ENCODE measurements at places on chromosomes 16 and 17.

- no peak for DNase-seq
Observed at GRCh38 chr16:55225972-55226542, 97.9 kb upstream of the IRX6 start.

GRCh38 chr17:7070712-7071111, 9.3 kb downstream of the CLEC10A start:
- DNase-seq, result no peak

- DNase-seq, result peak; percentile 95
Observed at GRCh38 chr17:1058423-1059130, 61.6 kb downstream of the TIMM22 start.

DNA sequence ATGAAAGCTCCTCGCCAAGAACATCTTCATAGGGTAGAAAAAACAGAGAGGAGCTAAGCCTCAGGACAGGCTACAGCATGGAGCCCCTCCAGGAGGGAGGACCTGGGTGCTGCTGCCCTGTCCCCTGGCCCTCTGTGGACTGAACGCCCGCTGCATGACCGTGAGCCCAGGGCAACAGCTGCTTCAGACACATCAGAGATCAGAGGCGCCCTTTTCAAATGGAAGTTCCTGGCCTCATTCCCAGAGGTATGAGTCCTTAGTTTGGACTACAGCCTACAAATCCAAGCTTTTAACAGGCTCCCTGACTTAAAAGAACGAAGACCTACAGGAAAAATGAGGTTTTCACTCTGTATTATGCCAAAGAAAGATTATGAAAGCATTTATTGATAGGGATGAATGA, 48.5 kb downstream of the ZNF18 start:
- no peak for DNase-seq

GRCh38 chr17:76709077-76709950, 1.5 kb downstream of the MXRA7 start:
- DNase-seq, result peak; percentile 92

DNA sequence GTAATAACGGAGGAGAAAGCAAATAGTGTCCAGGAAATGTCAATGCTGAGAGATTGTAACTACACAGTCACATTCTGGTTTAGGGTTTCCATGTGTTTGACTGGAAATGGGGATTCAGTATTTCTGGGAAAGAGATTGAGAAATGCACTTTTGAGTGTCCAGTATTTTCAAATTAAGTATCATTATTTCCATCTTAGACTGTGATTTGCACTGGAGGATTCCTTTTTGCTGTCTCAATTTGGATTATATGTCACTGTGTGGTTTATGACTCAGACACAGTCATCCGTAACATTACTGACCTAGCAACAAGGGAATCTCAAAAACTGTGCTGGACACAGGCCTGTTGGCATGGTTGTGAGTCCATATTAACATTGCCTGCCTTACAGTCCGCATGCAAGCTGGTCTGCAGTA, 681.4 kb downstream of the CDH11 start:
- DNase-seq, result no peak

DNA sequence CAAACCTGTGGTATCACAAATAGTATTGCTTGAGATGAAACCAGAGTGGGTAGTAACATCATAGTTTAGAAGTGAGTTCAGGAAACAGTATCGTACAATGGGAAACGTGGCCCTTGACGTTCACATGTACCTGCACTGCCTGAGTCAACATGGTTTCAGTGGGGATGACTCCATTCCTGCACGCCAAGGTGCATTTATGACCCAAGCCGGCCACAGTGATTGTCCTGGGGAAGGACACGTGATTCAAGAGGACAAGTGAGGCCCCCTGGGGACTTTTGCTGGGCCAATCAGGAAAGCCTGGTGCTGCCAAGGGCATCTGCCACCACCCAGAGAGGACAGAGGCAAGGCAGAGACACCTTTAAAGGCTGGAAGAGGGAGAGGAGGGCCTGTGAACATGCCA, 119.2 kb downstream of the AXIN2 start:
- DNase-seq, result no peak

GRCh38 chr17:61897548-61898180, 30.1 kb downstream of the INTS2 start:
- no peak for DNase-seq

GRCh38 chr17:34517406-34517805, 62.0 kb upstream of the TMEM132E start:
- no peak for DNase-seq

GRCh38 chr17:30378241-30378824, 394 bp upstream of the CPD start:
- DNase-seq, result peak; percentile 81

DNA sequence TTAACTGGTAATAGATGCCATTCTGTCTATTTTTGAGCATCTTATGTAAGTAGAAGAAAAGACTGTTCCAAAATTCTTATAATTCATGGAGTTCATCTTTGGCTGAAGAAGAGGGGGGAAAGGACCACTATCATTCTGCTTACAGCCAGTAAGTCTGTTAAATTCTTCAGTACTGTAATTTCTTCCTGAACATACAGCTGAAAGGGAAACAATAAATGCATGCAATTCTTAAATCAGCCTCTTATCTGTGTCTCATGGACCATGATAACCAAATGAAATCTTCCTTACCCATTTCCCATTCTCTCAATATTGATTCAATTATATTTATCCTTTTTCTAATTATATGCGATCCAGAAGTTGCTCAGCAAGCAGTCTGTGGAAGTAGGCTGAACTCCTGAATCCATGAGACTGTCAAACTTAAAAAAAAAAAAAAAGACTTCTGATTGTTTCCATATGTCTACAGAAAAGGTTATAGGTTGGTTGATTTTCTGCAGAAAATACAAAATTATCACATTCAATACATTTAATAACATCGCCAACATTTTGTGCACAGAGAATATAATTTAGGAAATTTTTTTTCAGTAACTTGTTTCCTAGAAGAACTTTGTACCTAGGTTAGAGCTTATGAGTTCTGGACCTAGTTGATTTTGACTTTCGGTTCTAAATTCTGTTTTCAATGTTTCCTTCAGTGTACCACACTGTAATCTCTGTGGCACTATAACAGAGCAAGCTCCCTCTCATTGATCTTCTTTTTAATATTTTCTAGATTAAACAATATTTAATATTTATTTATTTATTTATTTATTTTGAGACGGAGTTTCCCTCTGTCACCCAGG, 1.2 kb upstream of the ABCA9 start:
- no peak for DNase-seq

GRCh38 chr16:58393138-58393504, 850 bp downstream of the GINS3 start:
- no peak for DNase-seq

DNA sequence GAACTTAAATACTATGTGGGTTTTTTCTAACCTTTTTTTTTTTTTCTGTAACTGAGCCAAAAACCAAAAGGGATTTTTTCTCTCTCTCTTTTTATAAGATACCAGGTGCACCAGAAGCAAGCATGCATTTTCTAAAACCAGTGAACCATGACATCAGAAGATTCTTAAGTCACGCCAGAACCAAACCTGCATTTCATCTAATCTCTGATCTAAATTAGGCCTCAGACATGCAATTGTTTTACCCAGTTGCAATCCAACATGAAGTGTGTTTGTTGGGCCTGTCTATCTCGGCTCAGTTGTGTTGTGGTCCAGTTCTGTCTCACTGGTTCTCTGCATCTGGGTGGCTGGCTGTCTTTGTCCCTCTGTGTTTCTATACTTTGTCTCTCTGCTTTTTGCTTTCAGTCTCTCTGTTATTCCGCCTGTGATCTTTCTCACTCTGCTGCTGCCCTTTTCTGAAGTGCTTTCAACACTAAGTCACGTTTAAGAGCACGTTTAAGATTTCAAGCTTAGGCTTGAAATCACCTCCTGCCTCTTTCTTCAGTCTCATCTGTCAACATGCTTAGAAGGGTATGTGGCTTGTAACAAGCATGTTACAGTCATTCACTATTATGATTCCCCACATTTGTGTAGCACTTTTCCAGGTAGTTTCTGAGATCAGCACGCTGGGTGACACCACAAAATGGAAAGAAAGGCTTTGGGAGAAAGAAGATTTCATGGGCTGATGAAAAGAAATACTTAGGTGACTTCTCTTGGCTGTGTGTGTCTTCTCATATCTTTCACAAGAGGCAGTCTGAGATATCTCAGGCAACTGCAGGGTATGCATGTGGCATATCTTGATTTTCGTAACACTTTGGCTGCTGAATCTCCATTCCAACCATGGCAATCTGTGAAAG, 488.9 kb downstream of the SHISA9 start:
- no peak for DNase-seq

DNA sequence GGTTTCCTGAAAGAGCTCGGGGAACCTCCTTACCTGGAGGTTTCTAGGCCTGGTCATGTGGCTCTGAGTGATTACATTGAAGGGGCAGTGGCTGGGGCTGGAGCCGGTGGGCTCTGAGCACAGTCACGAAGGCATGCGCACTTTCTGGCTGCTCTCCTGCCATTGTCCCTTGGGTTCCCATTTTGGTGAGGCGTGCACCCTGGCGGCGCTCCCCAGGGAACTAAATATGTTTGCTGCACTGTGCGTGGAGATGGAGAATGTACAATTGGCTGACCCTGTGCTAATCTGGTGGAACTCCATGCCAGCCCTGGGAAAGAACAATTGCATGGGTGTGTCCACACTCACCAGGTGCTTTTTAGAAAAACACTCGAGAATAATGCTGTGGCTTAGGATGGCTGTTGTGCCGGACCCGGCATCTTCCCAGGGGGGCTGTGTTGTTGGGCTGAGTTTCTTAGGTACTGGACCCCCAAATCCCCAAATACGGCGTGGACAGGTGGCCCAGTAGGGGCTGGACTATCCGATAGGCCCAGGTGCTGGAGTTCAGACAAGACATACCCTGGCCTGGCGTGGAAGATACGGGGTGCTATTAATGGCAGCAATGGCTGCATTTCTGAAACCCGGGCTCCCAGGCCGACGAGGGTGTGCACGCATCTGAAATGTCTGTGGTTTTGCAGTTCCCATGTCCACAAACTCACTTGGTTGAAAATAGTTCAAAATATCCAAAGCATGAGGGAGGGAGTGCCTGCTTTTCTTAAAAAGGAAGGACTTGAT, 230.5 kb downstream of the SEC14L1 start:
- no peak for DNase-seq

GRCh38 chr17:51709694-51710633, 448.6 kb downstream of the CA10 start:
- DNase-seq, result no peak

DNA sequence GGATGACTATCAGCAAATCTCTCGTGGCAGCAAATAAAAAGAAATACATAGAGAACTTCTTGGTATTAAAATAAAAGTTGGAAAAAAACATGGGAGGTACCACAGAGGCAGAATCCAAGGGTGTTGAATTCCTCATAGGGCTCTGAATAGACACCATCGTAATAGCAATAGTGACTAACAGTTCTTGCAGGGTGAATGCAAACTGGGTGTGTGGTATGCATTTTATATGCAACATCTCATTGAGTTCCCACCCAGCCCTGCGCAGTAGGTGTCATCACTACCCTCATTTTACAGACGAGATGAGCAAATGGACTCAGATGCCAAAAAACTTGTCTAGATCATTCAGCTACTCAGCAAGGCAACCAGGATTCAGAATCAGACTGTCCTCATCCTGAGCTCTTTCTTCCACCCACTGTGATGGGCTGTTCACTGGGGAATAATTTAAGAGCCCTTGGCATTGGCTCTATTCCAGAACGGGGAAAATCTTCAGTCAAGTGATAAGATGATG, 354.6 kb upstream of the CDH11 start:
- DNase-seq, result no peak

DNA sequence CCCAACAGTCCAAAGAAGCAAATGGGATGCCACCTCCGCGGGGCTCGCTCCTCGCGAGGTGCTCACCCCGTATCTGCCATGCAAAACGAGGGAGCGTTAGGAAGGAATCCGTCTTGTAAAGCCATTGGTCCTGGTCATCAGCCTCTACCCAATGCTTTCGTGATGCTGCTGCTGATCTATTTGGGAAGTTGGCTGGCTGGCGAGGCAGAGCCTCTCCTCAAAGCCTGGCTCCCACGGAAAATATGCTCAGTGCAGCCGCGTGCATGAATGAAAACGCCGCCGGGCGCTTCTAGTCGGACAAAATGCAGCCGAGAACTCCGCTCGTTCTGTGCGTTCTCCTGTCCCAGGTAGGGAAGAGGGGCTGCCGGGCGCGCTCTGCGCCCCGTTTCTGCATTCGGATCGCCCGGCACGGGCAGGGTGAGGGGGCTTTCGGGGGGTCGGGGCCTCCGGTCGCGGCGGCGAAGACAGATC, at the start of gene CDH13:
Gene CDH13, plus strand, starts transcription at position 179 of the 471 bp plus-strand sequence.
- peak; percentile 70 for DNase-seq

- DNase-seq, result no peak
Observed at GRCh38 chr17:14471052-14471451, 170.2 kb downstream of the HS3ST3B1 start.

- no peak for DNase-seq
Observed at GRCh38 chr16:17389384-17389783, 81.4 kb downstream of the XYLT1 start.

GRCh38 chr17:45770632-45771270, 13.4 kb upstream of the CRHR1 start:
- DNase-seq, result peak; percentile 92

- peak; percentile 78 for DNase-seq
Observed at GRCh38 chr16:11087691-11088073, 143.3 kb downstream of the CLEC16A start.

- no peak for DNase-seq
Observed at GRCh38 chr16:53642094-53642493, 61.6 kb downstream of the RPGRIP1L start.

- no peak for DNase-seq
Observed at GRCh38 chr16:82741073-82741615, 114.4 kb downstream of the CDH13 start.

DNA sequence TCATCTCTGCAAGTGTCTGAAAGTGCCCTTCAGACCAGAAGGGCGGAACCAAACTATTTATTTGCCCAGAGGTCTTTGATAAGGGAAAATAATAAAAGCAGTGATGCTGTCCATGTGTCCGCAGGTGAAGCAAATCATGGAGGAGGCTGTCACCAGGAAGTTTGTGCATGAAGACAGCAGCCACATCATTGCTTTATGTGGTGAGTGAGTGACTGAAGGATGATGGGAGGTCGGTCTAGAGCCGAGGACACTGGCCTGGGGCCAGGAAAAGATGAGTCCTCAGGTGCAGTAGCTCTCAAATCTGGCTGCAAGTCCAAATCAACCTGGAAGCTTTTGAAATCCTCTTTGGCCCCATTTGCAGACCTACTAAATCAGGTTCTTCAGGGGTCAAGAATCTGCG, 6.1 kb downstream of the SGSM2 start:
- no peak for DNase-seq

- no peak for DNase-seq
Observed at GRCh38 chr17:65743308-65743655, 181.8 kb upstream of the AXIN2 start.

Measured in endodermal cell (in vitro differentiated cells).